ENCODE measurements at places on chromosomes 7 and 10.

DNA sequence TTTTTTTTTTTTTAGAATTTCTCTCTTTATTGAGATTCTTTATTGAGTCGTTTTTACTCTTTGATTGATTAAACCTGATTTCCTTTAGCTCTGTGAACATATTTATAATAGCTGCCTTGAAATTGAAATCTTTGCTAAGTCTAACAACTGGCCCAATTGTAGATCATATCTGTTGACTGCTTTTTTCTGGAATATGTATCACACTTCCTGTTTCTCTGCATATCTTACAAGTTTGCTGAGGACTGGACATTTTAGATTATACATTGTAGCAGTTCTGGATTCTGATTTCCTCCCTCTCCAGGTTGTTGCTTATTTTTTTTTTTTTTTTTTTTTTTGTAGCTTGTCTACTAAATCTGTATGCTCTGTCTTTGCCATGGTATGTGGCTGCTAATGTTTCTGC, 56.3 kb downstream of the PRKAR2B start:
- no peak for DNase-seq

DNA sequence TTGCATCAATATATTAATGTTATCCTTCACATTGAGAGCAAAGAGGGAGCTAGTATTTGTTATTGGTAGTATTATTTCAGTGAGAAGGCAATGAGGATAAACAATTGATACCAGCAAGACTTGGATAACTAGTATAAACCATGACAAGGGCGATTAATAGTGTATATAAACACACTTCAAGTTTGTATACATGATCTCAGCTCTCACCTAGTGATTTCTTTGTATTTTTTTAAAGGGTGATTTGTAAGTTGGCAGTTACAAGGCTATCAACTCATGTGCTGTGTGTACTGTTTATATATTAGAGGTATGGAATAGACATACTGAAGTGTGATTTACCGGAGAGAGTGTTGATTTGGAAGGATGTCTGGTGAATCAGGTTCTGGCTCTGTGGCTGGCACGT, 88.0 kb downstream of the SNX10 start:
- no peak for DNase-seq

GRCh38 chr10:28879246-28879645, 201.9 kb downstream of the BAMBI start:
- no peak for DNase-seq

DNA sequence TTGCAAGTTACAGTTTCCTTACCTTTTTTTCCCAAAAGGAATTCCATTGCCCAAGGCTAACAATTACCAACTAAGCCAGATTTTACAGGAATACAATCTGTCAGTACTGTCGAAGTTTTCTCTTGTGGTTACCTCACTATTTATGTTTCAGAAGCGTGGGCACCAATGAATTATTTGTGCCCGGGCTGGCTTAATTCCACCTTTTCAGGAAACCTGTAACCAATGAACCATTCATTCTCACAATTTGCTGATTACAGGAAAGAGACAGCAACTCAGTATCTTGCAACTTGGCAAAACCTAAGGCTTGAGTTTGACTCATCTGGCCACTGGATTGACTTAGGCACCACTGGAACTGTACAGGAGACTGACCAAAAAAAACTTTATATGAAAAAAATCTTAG, 485.6 kb downstream of the INHBA start:
- no peak for DNase-seq

- DNase-seq = no peak
Measured at GRCh38 chr10:61153771-61154170, 209.8 kb upstream of the RHOBTB1 start.

DNA sequence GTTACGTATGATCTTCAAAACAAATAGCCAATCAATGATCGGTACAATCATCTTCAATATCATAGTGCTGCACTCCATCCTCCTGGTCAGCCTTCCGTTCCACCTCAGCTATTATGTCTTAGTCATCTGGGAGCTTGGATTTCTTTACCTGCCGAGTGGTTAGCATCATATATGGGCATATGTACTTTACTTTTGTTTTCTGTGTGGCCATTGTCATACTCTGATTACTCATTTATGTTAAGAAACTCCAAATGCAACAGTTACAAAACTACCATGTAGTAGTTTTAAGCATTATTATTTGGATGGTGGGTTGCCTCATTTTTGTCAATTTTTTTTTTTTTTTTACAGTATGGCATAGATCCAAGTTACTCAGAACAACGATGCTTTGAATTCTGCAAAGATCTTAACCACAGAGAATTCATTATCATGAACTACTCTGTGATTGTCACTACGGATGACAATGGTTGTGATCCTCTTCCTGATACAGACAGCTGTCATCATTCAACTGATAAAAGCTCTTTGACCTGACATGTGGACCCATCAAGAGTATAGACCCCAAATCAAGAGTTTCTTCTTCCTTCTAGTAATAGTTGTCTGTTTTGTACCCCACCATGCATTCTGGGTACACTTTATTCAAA, 52.1 kb upstream of the NME8 start:
- no peak for DNase-seq

DNA sequence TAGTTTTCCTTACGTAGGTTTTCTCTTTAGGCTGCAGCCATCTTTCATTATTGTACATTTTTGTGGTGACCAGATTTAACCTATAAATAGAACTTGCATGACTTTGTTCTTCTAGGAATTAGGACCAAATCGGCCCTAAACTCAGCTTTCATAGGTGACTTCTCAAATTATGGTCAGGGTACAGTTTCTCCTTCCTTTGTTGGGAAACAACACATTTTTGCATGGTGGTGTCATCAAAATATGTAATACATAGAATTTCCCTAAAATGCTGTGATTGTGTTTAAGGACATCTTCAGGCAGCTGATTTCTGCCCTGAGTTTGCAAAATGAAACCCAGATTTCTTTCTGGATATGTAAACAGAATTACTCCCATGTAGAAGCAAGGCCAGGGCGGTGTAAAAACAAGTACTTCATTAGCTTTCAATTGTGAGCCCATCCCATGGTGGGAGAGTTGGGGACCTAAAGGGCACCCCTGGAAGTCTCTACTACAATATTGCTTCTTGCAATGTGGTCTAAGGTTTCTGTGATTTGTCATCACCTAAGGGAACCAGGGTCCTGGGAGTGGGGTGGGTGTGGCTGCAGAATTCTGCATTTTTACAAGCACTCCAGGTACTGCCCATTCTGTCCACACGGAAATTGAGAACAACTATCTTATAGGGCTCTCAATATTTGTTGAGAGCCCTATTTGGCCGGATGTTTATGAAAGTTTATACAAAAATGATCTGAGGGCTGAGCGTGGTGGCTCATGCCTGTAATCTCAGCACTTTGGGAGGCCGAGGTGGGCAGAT, 121.0 kb upstream of the FAM171A1 start:
- no peak for DNase-seq

GRCh38 chr7:153061910-153062528, 302.5 kb downstream of the ACTR3B start:
- peak; percentile 59 for DNase-seq

DNA sequence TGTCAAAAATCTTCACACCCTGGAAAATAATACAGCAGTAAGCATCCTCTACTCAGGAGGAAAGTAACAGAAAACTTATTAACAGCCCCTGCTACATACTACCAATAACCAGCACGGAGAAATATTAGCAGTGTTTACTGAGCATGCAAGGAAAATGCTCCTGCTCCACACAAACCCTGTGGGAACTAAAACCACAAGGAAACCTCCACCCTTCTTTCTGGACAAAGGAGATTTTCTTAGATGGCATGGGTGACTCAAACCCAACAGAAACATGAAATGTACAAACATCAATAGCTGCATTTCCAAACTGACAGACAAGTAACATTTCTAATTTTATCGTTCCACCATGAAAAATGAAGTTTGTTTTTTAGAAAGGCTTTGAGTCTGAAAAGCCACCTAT, 113.4 kb downstream of the VPS41 start:
- no peak for DNase-seq

DNA sequence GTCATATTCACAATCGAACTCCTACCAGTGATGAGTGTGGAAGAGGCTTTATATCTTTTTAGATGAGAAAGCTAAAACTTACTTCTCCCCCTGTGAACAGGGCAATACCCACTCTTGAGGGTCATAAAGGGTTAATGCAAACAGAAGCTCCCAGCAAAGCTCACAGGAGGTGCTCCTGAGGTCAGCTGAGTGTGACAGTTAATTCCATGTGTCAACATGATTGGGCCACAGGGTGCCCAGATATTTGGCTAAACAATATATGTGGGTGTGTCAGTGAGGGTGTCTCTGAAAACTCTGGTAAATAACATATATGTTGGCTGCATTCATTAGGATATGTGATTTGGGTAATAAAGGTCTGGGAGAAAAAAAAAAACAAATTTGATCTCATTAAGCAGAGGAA, 86.0 kb downstream of the HIP1 start:
- no peak for DNase-seq

DNA sequence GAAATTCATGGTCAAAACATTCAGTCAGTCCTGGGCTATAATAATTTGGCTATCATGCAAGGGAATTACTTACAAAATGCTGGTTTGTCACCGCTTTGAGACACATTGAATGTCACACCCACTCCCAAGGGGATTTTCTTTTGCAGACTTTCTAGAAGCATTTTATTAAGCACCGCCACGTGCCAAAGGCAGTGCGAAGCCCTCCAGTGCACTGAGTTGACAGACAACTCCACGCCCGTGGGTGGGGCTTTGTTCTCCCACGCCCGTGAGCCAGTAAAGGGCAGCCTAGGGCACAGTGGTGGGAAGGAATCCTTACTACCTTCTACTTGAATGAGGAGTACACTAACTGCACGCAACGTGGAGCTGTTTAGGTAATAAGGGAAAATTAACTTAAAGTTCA, 515.8 kb downstream of the KCNMA1 start:
- no peak for DNase-seq

- no peak for DNase-seq
Measured at GRCh38 chr7:151232917-151233701, 826 bp downstream of the CHPF2 start.

DNA sequence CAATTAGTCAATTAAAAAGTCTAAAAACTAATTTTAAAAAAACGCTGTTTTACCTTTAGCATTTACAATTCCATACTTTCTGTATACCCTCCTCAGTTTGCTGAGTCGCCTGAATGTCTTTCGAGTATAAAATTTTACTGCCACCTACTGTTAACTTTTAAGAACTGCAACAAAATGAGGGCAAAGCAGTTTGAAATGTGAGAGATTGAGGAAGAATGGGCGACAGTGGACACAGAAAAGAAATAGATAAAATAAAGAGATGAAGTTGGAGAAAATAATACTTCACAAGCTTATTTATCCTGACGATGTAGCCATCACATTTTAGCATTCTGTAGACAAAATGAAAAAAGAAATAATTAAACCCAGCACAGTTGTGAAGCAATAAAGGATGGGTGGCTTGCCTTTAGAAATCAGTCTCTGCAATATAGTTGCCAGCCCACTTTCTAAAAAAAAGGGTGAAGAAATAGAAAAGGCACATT, 110.8 kb upstream of the PTN start:
- no peak for DNase-seq

- DNase-seq = no peak
Measured at GRCh38 chr7:102004848-102005247, 187.4 kb downstream of the CUX1 start.

DNA sequence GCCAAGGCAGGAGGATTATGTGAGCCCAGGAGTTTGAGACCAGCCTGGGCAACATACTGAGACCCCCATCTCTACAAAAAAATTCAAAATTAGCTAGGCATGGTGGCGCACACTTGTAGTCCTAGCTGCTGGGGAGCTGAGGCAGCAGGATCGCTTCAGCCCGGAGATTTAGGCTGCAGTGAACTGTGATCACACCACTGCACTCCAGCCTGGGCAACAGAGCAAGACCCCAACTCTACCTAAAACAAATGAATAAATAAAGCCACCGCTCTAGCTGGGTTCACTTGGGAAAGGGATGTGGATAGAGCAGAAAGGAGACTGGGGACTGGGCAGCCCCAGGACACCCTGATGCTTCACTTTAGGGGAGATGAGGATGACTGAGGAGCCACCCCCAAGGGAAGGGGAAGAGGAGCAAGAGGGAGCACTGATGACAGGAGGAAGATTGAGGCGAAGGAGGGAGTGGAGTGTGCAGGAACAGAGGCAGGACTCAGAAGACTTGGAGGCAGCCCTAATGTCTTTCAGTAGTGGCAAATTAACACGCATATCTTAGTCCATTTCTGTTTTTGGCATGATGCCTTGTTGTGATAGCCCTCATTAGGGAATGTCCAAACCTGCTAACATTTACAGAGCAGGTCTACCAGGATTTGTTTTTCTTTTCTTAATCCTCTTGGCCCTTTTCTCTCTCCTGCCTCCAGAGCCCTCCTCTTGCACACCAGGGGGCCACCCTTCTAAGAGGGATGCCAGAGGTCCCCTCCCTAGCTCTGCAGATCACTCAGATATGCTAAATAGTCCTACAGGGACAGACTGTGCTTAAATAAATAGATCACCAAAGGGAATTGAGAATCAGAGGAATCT, 88.3 kb downstream of the C10orf105 start:
- DNase-seq = no peak

GRCh38 chr7:126792521-126792920, 460.2 kb downstream of the GRM8 start:
- no peak for DNase-seq

DNA sequence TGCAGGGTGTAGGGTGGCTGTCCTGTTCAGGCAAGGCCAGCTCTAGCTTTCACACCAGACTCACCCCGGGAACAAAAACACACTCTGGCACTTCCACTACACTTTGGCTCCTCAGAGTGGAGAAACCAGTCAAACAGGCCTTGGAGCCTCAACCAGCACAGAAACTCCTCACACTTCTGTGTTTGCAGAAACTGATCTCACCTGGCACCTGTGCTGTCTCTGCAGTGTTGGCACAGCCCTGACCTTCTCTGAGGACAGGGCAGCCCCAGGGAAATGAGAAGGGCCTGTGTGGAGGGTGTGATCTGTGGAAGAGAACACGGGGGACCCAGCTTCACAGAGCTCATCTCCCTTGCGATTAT, 4.1 kb upstream of the CALML5 start:
- no peak for DNase-seq

- DNase-seq = no peak
Measured at GRCh38 chr10:104252368-104252767, 2.3 kb upstream of the GSTO1 start.

- DNase-seq = no peak
Measured at GRCh38 chr7:131359136-131359776, 31.6 kb downstream of the MKLN1 start.

DNA sequence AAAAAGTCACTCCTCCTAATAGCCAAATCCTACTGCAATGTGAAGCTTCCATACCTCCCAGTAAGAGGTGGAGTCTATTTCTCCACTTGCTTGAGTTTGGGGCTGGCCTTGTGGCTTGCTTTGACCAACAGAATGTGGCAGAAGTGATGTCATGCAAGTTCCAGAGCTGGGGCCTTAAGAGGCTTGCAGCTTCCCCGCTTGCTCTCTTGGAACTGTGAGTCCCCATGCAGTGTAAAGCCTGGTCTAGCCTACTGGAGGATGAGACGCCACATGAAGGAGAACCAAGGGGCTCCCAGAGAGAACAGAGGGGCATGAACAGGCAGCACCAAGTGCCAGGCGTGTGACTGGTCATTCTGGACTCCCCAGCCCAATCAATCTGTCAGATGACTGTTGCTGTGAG, 58.6 kb upstream of the OPALIN start:
- DNase-seq = no peak

- no peak for DNase-seq
Measured at GRCh38 chr7:2296832-2297231, 17.4 kb downstream of the SNX8 start.

GRCh38 chr10:86900955-86901354, 56.5 kb downstream of the MMRN2 start:
- no peak for DNase-seq

All from endothelial cell (in vitro differentiated cells).